ENCODE measurements at places on chromosomes 5 and 9.
A peak's percentile ranks its signal among the peaks of the same experiment; 100 is the strongest.

GRCh38 chr5:3538886-3539285 is 56.7 kb upstream of the IRX1 start:
- DNase-seq: no peak

- DNase-seq: peak; percentile 16
These were observed 74.5 kb downstream of the MAPKAP1 start for GRCh38 chr9:125632321-125633115.

DNA sequence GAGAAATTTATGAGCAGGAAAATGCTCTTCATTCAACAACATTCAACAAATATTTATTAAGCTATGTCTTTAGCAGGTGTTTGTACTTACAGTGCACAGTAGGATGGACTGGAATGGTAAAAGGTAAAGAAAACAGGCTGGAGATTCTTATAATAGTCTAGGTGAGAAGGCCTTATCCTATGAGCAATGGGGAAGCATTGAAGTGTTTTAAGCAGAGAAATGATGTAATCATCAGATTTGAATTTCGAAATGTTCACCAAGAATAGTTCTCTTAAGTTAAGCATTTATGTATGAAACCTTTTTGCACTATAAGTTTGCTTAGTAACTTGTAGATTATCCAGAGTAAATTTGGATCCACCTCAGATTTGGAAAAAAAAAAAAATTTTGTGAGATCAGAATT is 209.3 kb downstream of the NR3C1 start:
- DNase-seq: peak; percentile 12

GRCh38 chr5:178232124-178232919 is at the start of gene PHYKPL:
Gene PHYKPL, minus strand, starts transcription at chr5:178232802. Its CDS starts 252 bp downstream, at chr5:178232550.
- peak; percentile 92 for DNase-seq

DNA sequence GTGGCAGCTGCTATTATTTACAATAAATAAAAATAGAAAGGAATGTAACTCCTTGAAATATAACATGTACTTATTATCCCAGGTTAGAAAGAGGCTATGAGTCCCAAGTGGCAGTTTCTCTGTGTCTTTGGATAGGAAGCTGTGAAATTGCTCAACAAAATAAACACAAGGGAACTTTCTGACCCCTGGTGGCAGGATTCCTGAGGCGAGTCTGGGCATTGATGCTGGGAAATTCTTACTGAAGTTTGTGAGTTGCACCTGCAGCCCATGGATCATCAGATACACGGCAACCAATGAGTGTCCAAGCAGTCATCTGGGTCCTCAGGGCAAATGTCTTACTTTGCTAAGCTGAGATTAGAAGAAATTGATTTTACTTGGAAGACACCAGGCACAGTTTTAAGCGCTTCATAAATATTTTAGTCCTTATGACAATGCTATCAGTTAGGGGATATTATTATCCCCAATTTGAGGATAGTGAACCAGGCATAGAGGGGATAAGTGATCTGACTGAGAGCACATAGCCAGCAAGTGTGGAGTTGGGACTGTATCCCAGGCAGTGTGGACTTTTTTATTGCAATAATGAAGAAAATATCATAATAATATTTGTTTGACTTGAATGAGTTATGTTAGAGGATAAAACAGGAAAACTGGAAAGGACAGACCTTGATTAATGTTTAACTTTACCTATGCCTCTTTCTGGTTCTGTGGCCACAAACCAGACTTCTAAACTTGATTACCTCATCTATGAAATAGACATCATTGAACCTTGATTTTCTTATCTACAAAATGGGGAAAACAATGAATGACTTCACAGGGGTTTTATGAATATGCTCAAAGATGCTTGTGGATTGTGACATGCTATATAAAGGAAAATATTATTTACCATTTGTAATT is 265.5 kb upstream of the ADAMTSL1 start:
- DNase-seq: peak; percentile 31

DNA sequence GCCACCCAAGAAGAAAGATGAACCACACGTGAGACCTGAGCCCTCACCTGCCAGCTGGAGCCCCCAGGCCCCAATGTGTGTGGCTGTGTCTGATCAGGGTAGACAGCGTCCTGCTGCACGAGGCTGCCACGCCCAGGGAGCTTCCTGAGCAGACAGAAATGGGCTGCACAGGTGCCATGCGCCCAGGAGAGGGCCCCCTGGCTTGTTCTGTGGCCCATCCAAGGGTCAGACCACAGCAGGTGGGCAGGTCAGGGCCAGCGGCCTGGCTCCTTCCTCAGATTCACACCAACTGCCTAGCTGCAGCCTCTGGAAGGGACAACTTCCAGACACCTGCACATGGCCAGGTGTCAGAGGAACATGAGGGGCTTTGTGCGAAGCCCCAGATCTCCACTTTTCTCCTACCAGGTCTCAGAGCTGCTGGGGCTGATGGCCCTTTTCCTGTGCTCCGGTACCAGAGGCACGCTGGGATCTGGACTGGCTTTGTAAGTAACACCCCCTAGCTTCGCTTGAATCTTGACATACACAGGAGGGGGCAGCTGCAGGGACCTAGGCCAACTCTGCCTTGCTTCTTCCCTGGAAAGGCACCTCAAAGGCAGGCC is 10.8 kb downstream of the SARDH start:
- no peak for DNase-seq

DNA sequence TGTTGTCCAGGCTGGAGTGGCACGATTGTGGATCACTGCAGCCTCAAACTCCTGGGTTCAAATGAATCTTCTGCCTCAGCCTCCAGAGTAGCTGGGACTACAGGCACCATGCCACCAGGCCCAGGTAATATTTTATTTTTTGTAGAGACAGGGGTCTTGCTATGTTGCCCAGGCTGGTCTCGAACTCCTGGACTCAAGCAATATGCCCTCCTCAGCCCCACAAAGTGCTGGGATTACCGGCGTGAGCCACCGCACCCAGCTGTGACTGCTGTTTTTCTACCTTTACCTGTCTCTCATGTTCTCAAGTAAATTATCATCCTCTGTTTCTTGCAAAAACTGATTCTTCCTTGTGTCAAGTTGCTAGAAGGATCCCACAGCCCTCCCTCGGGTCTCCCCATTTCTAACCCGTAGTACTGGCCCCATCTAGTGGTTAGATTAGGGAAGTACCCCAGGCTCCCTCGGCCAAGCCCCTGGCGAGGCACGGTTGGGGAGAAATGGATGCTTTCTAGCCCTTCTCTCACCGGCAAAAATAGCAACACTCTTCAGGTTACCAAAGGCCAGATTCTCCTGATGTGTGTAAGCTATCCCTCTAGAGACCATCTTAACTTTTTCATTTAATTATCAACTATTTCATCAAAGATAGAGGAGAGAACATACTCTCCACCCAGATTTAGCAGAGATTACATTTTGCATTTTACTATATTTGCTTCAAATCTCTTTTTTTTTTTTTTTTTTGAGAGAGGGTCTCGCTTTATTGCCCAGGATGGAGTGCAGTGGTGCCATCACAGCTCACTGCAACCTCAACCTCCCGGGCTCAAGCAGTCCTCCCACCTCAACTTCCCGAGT is 19.2 kb upstream of the TOR1B start:
- DNase-seq: peak; percentile 92

- no peak for DNase-seq
These were observed 233.9 kb downstream of the ASTN2 start for GRCh38 chr9:117180896-117181445.

DNA sequence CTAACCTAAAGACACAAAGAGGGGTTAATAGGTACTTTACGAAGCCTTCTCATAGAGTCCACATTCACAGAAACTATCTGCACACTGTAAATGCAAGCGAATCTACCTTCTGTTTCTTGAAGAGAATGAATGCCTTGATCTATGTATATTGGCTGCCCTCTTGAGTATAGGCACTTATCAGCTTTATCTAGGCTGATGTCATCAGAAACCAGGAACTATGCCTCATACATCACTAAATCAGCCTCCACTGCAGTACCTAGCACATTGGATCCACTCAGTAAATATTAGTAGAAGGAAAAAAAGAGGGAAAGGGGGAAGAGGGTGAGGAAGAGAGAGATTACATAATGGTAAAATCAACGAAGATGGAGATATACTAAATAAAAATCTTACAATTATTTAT is 477.1 kb downstream of the CAAP1 start:
- DNase-seq: no peak

DNA sequence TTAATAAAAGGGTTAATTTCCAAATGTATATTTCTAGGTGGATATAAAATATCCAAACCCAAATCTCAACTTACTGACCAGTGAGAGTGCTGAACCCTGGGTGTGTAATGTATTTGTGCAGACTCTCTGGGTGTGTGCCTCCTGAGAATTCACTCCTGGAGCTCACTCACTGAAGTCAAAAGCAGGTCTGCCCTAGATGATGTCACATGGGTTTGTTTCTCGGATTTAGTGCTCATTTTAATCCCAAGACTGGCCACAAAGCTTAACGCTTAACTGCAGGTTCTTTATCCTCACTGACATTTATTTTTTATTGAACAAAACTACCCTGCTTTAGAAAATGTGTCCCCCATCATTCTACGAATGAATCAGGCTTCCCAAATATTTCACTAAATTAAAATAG is 179.4 kb downstream of the PPP2R2B start:
- no peak for DNase-seq

DNA sequence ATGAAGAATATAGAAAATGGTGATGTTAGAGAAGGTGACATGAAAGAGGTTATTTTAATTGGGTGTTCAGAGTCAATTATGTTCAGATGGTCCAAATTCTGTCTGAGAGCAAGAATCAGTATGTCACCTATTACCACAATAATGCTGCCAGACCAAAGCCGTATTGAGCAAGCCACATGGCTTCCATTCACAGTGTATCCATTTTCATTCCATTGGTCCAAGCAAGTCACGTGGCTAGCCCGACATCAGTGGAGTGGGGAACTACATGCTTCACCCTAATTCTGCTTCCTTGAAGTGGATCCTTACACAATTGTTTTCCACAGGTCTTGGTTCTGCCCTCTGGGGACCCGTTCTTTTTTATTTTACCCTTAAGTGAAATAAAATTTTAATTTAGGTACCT is 413.5 kb downstream of the EBF1 start:
- DNase-seq: no peak

- DNase-seq: no peak
These were observed 61.5 kb upstream of the SYNPO start for GRCh38 chr5:150578781-150579461.

DNA sequence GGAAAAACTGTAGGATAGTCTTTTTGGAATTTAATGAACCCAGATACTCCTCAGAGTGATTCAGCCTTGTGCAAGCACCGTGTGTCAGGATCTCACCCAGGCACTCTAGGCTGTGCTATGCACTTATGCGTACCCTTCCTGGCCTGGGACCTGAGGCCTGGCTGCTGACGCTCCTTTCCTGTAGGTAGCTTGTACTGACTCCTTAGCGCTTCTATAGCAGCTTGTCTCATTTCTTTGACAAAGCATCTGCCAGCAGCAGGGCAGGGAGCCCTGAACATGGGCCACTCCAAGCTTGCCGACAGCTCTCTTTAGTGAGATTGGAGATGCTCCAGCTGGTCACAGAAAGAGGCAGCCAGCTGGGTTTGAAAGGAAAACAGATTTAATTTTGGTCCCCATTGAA is 147.3 kb downstream of the SGCD start:
- DNase-seq: peak; percentile 35

- no peak for DNase-seq
These were observed 425.6 kb downstream of the KIAA0825 start for GRCh38 chr5:94192658-94193391.

- DNase-seq: no peak
These were observed 48.4 kb downstream of the ZNF608 start for GRCh38 chr5:124697933-124698591.

GRCh38 chr5:34517249-34517648 is 138.9 kb upstream of the RAI14 start:
- no peak for DNase-seq

DNA sequence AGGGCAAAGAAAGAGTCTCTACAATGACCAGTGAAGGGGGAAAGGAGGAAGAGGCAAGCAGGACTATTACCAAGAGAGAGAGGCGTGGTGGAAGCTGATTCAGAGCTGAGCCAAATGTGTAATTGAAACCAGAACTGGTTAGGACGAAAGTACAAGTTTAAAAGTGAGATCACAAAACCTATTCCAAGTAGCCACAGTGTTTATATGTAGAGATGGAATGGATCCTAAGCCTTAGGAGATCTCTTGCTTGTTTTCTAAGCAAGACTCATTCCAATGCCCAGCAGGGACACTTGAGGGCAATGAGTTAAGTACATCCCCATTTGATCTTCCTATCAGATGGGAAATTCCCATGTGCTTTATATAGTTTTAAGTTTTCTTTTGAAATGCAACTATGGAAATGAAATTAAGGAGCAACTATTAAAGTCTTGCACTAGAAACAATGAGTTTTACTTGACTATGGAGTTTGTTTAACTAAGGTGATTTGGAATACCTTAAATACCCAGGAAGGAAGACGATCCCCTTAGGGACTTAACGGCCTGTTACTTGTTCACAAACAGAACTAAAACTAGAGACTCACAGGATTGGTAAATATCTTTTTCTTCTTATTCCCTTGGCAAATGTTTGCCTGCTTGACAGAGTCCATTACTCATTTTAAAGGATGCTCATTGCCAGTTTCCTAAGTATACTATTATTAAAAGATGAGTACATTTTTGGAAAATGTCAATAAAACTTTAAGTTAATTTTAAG is 51.1 kb upstream of the SNX2 start:
- peak; percentile 73 for DNase-seq

- peak; percentile 84 for DNase-seq
These were observed 3.1 kb downstream of the EGFL7 start for GRCh38 chr9:136665704-136666371.

- no peak for DNase-seq
These were observed 303.9 kb downstream of the ICE1 start for GRCh38 chr5:5726401-5726800.

GRCh38 chr9:130579738-130580463 is 524 bp downstream of the FUBP3 start:
- no peak for DNase-seq

DNA sequence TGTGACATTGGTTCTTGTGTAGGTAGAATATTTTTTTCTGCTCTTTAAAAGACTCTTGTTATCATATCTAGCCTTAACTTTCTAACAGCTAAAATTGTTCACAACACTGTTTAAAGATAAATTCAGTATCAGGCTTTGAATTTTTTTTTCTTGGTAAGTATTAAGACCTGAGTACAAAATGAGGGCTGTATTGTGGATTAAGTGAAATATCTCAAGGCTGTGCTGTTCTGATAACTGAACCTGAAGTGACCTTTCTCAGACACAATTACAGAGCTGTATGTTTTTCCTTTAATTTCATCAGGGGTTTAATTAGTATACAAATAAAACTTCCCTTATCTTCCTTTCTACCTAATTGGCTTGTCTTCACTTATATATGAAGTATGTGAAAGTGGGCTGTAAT is 290.5 kb downstream of the CCDC171 start:
- no peak for DNase-seq

DNA sequence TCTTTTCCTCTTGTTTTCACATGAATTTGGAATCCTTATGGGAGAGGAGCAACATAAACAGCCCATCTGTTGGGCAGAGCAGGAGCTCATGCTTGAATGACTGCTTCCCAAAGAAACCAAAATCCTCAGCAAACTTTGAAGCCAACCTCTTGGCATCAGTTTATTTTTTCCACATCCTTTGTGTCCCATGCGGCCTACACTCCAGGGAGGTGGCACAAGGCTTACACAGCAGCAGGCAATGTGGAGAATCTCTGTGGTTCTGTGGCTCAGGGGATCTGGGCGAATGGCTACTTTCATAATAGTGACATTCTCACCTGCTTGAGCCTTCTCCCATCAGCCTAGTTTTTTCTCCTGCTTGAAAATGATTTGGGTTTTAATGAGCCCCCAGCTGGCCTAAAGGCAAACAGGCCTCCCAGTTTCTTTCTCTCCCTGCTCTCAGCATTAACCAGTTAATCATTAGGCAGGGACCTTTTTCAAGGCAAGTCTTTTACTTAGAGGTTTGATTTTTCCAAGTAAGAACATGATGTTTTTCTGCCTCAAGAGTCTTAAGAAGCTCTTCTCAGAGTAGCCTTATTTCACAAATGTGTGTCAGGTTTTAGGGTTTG is 370.3 kb downstream of the ARHGEF28 start:
- no peak for DNase-seq

Measured in GM03348 (cell line).